NCI-H2029 (cell line): ENCODE measurements at places on chromosomes 12 and 14.

GRCh38 chr14:100030452-100031153 is 34.6 kb upstream of the EVL start:
- DNase-seq: no peak

DNA sequence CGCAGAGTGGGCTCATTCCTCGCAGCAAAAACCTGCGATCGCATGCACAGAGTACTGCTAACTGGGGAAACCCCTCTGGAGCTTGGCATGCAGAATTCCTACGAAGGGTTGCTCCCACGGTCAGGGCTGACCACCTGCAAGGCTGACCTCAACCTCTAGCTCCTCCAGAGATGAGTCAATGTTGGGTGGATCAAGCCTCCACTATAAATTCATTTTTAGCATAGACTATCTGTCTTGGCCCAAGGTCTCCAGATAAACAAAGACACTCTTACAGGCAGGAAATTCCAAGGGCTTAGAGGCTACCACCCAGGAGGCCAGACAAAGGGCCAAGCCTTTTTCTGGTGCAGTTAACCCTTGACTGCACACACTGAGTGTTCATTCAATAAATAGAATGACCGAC is 296.5 kb downstream of the TMEM132D start:
- DNase-seq: no peak

GRCh38 chr12:10072131-10072530 is 26.7 kb downstream of the CLEC1A start:
- no peak for DNase-seq

- no peak for DNase-seq
Measured at GRCh38 chr12:111395336-111396187, 10.2 kb upstream of the SH2B3 start.

DNA sequence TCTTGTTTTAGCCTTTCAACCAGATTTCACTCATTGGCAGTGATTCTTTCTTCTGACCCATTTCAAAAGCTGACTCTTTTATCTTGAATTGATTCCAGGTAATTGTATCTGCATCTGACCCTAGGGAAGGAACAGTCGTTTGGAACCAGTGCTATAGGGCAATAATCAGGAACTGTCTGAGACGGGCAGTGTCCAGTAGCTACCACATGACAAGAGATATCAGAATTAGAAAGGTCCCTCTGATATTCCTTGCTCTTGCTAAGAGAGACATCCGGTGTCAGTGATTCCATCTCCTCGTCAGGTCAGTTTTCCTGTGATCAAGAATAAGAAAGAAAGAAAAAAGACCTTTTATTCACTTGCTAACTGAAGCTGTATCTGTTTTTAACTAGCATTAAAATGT is 47.8 kb upstream of the PDE3A start:
- no peak for DNase-seq

- no peak for DNase-seq
Measured at GRCh38 chr14:63180011-63180410, 24.2 kb upstream of the RHOJ start.

DNA sequence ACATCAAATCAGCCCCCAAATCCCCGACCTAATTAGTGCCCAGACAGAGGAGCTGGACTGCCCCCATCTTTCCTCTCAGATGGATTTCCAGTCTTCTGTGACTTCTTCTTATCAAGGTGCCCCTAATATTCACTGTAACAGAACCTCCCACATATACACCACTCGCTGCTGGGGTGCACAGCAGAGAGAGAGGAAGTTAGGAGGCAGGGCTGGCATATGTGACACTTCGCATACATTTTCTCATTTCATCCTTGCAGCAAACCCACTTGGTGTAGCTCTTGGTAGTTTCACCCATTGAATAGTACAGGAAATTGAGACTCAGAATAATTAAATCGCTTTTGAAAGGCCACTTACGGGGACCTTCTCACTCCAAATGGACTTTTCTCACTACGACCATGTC is 56.5 kb upstream of the CCND2 start:
- DNase-seq: no peak

DNA sequence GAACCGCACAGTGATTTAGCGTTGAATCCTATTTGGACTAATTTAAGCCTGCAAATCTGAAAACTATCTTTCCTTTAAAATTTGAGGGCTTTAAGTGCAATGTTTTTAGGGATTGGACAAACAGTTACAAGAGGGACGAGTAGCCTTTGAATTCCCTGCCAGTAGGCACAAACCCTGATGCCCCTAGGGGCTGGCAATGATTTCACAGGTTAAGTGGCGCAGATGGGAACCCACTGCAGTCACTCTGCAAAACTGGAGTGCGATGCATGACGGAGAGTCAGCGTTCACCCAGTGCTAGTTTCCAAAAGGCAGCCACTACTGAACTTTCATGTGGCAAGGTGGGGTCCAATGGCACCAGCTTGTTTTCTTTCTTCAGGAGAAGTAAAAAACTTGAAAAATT is 99.4 kb upstream of the FRMD6 start:
- no peak for DNase-seq

DNA sequence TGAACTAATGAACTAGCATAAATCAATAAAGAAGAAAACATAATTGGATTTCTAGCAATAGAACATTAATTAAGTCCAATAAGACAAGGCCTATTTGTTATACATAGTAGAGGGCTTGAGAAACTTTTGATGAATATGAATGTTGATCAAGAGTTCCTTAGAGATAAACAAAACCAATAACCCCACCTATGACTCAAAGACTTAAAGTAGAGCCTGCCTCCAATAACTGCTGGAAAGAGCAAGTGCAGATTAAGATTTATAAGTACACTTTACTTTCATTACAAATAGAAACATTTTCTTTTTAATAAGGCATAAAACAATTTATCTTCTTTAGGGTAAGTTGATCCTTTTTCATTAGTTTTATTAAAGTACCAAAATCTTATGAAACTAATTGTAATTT is 185.7 kb downstream of the SRGAP1 start:
- no peak for DNase-seq

- no peak for DNase-seq
Measured at GRCh38 chr12:106249411-106250135, 1.8 kb upstream of the CKAP4 start.

DNA sequence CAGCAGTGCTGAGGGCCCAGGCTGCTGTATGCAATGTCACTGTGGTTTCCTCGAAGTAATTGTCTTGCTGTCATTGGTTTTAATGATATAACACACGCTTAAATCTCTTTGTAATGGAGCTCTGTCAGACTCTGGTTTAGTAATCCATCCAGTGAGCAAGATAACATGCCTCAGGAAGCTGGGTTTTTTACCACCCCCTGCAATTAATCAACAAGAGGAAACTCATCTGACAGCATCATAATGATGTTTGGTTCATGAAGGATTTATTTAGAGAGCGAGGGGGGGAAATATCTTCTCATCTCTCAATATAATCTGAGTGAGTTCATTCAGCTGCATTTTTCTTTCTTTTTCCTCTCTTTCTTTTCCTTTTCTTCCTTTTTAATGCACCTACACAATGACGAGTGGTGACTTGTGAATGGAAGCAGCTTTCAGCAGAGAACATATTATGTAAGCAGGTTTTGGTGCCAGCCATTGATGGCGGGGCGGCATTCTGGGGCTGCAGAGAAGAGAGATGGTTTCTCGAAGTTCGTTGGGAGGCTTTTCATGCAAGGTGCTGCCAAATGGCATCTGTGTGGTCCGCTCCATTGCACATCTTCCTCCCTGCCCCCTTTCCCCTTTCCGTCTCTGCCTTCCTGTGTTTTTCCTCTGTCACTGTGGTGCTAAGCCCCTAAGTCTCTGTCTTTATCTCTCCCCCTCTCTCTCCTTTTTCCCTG is 6.7 kb downstream of the RPH3A start:
- DNase-seq: no peak

- DNase-seq: no peak
Measured at GRCh38 chr14:93099643-93100042, 16.1 kb downstream of the ITPK1 start.

- DNase-seq: no peak
Measured at GRCh38 chr12:94566345-94566744, 84.0 kb downstream of the TMCC3 start.

DNA sequence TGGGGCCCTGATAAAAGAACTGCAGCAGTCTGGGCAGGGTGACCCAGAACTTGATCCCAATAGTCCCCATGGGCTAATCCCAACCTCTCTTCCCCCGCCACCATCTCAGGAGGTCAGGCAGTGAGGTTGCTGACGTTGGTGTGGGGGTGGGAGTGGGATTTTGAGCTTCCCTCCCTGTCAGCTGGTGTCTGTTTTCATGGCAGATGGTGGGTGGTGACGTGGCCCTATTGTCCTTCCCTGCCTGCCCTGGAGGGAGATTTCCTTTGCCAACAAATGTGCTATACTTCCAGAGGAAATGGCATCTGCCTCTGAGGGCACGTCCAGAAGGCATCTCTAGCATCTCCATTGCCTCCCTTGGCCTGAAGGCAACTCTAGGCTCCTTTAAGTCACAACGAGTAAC is 37.7 kb downstream of the NEUROD4 start:
- DNase-seq: peak; percentile 14

DNA sequence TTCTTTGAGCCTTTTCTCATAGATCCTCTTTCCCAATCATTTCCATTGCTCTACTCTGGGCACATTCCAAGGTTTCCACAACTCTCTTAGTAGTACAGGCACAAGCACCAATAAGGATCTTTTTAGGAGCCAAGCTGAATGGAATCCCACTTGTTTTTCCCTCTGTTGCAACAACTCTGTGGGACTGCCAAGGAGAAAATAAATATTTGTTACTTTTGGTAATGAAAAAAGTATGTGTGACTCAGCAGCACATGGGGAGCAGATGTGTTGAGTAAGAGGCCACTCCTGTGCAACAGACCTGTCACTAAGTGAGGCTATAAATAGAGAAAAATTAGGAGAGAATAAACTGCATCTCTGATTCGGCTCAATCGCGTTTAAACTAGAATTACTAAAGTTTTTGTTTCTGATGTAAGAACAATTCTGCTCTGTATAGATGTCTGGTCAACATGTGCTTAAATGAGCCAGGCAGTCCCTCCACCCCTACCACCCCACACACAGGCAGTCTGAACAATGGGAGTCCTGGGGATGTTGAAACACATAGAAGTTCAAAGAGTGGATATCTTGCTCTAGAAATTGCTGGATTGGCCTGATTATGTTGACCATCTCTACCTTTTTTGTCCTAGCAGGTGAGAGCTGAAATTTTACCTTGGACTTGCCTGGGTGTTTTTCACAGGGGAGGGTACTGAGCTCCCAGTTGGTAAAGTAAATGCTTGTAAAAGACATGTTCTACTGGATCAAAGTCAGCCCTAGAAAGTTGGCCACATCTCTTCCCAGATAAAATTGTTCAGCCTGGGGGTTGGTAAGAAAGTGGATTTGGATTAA is 244.3 kb upstream of the NOVA1 start:
- DNase-seq: no peak

DNA sequence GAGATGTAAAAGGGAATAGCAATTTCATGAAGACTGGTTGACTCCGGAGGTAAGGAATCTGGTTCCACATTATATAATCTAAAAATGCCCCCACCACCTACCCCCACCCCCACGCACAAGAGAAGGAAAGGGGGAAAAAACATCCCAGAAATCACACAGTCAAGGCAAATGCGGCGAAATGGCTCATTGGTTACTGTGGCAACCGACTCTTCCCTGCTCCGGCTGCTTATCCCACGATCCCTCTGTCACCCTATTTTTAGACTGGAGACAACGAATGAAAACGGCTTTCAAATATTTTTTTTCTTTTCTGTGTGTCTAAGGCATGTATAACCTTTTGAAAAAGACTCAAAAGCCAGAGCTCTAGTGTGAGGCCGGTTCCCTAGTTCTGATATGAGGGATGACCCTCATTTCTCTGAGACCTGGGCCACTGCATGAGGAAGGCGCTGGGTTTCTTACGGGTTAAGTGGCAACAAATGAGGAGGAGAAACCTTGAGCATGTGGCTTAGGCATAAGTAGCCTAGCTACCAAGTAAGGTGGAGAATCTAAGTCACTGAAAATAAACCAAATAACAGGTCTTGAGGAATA is 148.3 kb upstream of the GRIN2B start:
- DNase-seq: no peak

- no peak for DNase-seq
Measured at GRCh38 chr12:45234139-45234865, 18.4 kb downstream of the ANO6 start.

DNA sequence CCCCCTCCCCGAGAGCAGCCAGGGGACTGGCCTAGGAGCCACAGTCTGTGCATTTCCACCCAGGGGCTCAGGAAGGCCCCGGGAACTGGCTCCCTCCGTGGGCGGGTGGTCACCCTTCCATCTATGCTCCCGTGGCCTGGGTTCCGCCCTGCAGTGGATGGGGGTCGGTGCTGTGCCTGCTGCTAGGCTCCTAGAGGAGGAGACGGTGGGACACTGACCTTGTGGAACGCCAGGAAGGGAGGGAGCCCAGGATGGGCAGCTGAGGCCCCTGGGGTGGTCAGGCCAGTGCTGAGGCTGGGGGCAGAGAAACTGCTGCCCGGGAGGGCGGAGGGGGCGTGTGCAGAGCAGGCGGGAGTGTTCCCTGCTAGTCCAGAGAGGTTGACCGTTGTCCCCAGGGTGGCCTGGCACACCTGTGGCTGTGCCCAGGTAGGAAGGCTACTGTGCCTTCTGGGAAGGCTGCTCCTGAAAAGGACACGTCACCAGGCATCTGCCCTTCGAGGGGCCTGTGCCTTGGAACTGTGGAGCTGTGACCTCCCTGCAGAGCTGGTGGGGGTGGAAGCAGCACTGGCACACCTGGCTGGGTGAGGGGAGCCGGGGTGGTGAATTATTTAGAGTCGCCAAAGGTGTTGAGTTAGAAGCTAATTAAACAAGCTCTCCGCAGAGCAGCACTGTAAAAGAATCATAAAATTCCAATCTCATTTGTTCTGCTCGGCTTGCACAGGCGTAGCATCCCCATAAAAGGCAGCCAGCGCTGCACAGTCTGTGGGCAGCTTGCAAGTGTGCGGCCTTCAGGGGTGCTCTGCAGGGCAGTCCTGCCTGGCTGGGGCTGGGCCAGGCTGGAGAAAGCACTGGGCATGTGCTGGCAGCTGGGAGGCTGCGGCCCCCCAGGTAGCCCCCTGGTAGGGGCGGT is 145.1 kb downstream of the KIF26A start:
- DNase-seq: no peak

DNA sequence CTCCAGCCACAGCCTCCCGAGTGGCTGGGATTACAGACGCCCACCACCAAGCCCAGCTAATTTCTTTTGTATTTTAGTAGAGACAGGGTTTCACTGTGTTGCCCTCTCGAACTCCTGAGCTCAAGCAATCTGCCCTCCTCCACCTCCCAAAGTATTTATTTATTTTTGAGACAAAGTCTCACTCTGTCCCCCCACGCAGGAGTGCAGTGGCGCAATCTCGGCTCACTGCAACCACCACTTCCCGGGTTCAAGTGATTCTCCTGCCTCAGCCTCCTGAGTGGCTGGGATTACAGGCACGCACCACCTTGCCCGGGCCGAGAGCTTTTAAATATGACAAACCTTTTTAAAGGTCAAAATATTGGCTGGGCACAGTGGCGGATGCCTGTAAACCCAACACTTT is 14.6 kb downstream of the NUMB start:
- no peak for DNase-seq

GRCh38 chr14:93033084-93033982 is 82.4 kb downstream of the ITPK1 start:
- DNase-seq: no peak

GRCh38 chr12:23096321-23096720 is 471.4 kb downstream of the ETNK1 start:
- no peak for DNase-seq

- DNase-seq: no peak
Measured at GRCh38 chr12:29051221-29051620, 97.9 kb upstream of the FAR2 start.

GRCh38 chr14:72883961-72884360 is 9.9 kb downstream of the DPF3 start:
- no peak for DNase-seq

- no peak for DNase-seq
Measured at GRCh38 chr12:108821407-108822397, 35.7 kb downstream of the SSH1 start.
